Suprapubic skin (tissue), 4 donors: ENCODE measurements at places on chromosomes 13 and 19.

- no peak for DNase-seq
These were observed 377.7 kb downstream of the KCNRG start for GRCh38 chr13:50392977-50393376.

DNA sequence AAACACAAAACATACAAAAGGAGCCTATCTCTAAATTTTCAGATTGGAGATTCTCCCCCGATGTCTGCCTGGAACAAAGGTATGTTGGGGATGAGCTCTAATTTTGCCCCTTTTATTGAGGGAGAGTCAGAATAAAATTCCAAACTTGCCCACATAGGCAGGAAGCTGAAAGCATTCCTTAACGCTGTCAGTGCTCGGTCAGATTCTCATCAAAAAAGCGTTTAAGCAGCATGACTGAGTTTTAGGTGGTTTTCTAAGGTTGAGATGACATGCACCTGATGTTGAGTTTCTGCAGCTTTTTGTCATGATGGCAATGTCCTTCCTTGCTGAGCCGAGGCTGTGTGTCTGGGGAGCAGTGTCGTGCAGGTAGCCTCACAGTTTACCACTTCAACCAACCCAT, 48.4 kb upstream of the MEDAG start:
- DNase-seq, result no peak

DNA sequence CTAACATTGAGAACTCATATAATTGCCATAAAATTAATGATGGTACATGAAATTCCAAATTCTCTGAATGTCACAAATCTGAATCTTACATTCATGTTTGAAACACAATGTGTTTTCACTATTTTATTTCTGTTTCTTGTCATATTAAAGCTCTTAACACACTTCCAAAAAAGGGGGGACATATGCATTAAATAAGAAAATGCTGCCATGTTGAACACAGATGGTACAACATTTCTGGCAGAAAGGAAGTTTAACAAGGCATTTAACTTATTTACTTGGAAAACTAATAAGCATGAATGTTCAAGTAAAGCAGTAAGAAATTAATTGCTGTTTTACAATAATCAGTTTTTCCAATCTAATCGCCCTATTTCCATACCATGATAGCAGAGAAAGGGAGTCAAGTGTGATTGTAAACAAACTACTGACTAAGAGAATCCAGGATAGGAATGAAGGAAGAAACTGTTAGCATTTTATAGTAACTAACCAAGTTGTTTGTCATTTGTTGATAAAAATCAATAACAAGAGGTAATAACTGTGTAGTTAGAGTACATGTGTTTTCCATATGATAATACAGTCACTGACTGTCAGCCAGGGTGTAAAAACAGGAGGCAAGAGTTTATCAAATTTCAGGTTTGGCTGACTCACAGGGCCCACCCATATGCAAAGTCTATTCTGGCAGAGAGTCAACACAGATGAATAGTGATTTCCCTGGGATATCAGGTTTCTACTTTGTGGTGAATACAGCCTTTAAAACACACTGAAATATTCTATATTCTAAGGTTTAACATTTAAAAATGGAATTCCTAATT, 5.7 kb upstream of the FOXO1 start:
- DNase-seq, result no peak

DNA sequence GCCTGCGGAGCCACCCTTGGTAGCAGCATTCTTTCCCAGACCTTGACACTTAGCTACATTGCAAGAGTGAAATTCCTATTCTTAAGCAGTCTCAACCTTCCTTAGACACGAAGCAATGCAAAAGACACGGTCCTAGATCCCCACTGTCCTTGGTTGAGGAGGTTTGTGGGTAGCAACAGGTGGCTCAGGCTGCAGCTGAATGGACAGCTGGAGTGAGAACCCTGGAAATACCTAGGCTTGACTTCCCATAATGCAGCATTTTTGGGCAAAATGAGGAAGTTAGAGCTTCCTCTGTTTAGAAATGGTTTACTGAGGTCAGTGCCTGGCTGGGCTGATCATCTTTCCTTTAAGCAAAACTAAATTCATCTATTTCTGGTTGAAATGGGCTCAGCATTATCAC, 296.6 kb downstream of the RFC3 start:
- no peak for DNase-seq

DNA sequence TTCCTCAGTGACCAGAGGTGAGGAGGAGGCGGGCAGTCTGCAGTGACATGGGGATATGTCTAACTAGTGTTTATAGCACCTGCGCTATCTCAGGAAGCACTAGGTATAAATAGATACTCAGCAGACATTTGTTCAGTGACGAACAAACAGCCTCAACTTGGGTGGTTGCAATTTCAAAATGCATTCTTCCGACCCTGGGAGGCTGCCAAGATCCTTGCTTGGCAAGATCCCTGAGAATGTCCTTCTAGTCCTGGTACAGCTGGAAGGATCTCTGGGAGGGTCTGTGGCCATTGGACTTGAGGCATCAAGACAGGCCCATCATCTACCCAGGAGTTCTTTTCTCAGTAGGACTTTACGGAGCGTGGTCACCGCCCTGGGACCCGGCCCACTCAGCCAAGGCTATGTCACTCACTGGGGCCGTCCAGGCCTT, 299.5 kb downstream of the ZNF536 start:
- DNase-seq, result no peak

- no peak for DNase-seq
These were observed 158.9 kb downstream of the EFNB2 start for GRCh38 chr13:106376401-106377112.

- DNase-seq, result no peak
These were observed 69.3 kb downstream of the NHLRC3 start for GRCh38 chr13:39107561-39107960.
